RWPE1 (cell line): ENCODE measurements at places on chromosomes 13 and 19.

- no peak for DNase-seq
Measured at GRCh38 chr13:95262837-95263384, 38.3 kb downstream of the ABCC4 start.

DNA sequence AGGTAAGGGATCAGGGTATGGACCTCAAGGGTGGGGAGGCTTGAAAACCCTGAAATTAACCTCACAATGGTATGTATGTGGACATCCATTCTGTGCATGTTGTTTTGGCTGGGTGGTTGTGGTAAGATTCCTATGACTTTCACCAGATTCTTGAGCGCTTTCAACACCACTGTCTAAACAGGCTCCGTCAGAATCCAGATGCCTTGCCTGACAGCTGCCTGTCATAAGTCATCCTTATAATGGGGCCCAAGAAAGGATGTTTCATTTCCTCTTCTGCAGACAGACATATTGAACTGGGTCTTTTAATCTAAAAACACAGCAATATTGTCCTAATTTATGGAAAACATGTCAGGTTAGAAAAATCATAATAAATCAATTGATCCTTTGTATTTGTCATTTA lies 41.3 kb downstream of the ALOX5AP start:
- no peak for DNase-seq

- DNase-seq, result peak; percentile 97
Measured at GRCh38 chr19:58572818-58573657, at the start of gene MZF1. MZF1 (minus strand) TSS chr19:58573335; CDS start chr19:58571389, 1,946 bp downstream.

DNA sequence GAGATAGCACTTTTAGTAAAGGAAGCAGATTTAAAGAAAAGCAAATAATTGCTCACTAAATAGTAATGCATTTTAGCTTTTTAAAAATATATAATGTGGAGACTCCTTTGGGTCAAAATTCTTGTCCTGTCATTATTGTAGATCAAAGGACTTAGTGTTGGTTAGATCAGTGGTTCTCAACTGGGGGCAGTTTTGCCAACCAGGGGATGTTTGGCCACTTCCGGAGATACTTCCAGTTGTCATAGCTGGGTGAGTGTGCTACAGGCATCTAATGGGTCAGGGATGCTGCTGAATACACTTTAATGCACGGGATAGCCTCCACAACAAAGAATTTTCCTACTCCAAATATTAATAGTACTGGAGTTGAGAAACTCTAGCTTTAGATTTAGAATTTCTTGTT lies 126.8 kb downstream of the LMO7 start:
- DNase-seq, result no peak
